ENCODE measurements at places on chromosomes 3 and 15.

DNA sequence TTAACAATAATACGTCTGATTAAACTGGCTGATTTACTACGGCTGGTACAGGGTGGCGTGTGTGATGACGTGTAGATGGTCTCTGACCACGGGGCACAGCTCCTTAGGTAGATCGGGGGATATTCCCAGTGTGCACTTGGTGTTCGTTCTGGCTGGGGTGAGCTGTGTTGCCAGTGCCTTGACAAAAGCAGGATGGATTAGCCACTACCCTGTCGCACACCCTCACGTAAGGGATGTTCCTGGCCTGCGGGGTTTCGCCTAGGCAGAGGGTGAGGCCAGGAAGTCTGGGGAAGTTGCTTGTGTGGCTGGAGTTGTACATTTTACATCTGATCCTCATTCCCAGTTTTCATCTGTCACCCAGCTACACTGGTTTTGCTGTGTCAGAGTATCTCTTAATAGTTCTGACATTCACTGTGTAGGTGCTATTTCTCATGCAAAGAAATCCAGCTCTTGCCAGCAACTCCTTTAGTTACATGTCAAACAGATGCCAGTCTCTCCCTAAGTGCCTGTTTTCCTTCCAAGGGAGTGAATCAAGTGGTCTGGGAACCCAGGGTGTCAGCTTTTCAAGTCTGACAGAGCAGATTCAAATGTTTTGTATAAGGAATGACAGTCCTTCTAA is 66.1 kb upstream of the CCR4 start:
- DNase-seq = no peak

GRCh38 chr3:196991581-196992460 is 23.2 kb upstream of the PIGZ start:
- no peak for DNase-seq

DNA sequence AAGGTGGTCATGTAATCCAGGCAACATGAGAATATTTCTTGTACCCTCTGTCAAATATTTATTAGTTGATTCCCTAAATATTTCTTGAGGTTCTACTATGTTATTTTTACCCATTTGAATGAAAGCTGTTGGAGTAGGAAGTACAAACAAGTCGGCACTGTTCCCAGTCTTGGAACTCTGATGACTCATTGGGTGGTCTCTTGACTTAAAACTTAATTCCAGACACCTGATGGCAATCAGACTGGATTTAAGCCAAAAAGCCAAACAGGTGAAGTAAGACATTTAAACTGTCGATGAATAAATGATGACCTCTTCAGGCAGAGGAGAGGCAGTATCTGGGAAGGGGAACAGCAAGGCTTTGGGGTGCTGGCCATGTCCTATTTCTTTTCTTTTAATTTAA is 22.8 kb downstream of the C2CD4A start:
- no peak for DNase-seq

- no peak for DNase-seq
Measured at GRCh38 chr3:24202071-24202470, 257.0 kb downstream of the NR1D2 start.

GRCh38 chr3:47877290-47877689 is 74.4 kb downstream of the DHX30 start:
- DNase-seq = no peak

DNA sequence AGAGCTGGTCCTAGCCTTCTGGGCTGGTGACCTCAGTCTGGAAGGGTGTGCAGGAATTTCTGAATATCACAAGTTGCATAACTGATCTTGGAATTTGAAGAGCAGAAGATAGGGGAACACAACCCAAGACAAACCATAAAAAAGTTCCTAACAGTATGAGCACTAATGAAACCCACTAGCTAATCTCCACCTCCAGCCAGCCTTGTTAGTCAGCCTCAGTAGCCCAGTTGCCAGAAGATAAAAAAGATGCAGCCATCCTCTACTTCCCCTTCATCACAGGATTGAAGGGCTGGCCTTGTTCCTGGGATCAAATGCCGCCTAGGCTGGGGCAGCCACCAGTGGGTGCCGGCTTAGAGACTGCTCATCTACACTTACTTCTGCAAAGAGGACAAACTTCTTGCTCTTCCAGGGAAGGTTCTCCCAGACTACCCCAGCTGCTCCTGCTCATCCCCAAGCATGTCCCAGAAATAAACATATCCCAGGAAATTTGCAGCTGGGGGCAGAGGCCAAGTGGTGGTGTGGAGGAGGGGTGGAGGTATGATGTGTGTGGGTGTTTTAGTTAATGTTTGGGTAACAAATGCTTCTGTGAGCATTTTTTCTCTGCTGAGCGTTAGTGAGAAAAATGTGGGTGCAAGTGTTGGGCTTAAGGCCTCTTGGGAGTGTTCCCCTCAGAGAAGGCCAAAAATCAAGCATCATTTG is 9.2 kb upstream of the ITGA11 start:
- no peak for DNase-seq

GRCh38 chr3:52531860-52532516 is 1.7 kb downstream of the NT5DC2 start:
- DNase-seq = no peak

DNA sequence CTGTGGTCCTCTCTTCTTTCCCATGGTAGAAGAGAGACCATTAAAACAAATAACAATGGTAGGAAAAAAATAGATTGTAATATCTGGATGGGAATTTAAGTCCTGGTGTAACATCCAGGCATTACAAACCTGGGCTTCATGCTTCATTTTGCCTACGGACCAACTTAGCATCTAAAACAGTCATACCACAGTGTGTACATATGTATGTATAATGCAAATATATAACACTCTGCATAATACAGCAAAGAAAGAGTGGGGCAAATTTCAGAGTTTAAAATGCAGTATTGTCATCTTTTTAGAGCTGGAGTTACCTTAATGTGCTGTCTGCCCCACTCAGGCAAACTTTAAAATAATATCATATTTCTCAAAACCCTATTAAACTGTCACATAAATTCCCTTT is 298.2 kb downstream of the AGBL1 start:
- no peak for DNase-seq

GRCh38 chr3:124346487-124346886 is 354.6 kb upstream of the ROPN1 start:
- no peak for DNase-seq

GRCh38 chr3:127458696-127459604 is 131.6 kb downstream of the TPRA1 start:
- peak; percentile 82 for DNase-seq

GRCh38 chr3:178260887-178261565 is 275.2 kb upstream of the KCNMB2 start:
- no peak for DNase-seq

- DNase-seq = no peak
Measured at GRCh38 chr3:94176988-94177745, 114.3 kb downstream of the NSUN3 start.

DNA sequence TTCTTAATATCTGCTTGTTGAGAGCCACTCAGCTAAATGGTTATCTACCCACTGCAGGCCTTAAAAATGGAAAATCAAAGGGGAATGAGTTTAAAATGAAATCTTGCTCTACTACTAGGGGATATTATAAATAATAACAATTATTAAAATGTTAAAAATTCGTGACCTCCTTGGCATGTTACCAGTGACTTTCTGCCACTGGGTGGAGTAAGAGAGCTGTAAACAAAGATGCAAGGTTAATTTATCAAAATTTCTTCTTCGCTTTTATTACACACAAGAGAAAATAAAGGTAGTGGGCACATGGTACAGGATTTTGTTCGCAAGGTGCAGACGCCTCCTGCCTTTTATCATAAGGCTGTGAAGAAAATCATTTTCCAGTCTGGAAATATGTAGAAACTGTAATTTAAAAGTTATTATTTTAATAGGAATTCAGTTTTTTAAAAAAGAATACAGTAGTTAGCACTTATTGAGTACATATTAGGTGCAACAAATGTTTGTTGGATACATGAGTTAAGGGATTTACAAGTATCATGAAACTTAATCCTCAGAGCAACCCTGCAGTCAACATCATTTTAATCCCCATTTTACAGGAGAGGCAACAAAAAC is 272.6 kb downstream of the SUCLG2 start:
- no peak for DNase-seq

DNA sequence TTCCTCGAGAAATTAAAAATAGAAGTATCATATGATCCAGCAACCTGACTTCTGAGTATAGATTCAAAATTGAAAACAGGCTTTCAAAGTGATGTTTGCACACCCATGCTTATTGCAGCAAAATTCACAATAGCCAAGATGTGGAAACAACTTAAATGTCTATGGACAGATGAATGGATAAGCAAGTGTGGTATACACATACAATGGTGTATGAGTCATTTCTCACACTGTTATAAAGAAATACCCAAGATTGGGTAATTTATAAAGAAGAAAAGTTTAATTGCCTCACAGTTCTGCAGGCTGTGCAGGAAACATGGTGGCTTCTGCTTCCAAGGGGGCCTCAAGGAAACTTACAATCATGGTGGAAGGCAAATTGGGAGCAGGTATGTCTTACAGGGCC is 100.8 kb downstream of the KLF13 start:
- no peak for DNase-seq

- DNase-seq = no peak
Measured at GRCh38 chr3:57073628-57074027, 13.2 kb downstream of the SPATA12 start.

GRCh38 chr15:38554354-38554753 is 10.3 kb downstream of the RASGRP1 start:
- DNase-seq = no peak

- DNase-seq = no peak
Measured at GRCh38 chr3:126731044-126731443, 27.0 kb downstream of the CHCHD6 start.

DNA sequence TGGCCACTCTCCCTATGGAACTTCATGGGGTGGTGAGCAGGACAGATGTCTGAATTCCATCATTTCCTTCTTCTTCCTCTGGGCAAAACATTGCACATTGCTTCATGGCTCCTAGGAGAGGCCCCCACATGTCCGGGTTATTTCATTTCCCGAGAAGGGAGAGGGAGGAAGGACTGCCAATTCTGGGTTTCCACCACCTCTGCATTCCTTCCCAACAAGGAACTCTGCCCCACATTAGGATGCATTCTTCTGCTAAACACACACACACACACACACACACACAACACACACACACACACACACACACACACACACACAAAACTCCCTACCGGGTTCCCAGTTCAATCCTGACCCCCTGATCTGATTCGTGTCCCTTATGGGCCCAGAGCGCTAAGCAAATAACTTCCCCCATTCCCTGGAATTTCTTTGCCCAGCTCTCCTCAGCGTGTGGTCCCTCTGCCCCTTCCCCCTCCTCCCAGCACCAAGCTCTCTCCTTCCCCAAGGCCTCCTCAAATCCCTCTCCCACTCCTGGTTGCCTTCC is 1.9 kb downstream of the RHO start:
- no peak for DNase-seq

DNA sequence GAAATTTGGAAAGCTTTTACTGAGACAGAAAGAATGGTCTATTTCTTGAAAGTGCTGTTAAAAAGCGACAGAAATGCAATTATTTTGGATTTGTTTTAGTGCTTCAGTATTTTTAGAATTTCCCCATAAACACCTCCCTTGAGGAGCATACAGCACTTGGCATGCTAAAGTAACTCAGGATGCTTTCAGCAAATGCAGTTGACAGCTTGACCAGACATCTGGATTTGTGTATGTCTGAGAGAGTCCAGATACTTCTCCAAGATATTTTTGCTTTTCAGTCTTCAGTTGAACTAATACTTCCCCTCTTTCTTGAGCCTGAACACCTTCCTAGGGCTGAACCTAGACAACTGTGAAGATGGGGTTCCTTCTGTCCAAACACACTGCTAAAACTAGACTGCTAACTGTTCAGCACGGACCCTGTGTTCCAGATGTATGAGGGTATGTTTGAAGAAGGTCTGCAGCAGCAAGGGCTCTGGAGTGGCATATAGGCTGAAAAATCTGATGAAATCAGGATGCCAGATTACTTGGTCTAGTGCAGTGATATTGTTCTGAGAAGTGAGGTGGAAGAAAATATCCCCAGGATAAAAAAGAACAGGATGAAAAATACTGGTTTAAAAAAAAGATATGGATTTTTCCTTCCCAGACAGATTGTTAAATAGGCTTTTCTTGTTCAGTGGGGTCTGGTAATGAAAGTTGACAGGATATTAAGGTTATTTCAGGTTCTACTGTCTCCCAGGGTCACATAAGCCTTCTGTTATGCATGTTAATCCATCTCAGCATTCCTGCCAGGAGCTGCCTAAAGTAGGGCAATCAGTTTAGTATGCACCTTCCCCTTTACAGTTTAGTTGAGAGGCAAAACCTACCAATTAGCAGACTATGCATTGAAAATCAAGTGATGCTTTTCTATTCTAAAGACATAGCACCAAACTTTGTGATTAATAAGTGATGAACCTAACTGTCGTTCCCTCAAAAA is 516.9 kb upstream of the TBL1XR1 start:
- no peak for DNase-seq

DNA sequence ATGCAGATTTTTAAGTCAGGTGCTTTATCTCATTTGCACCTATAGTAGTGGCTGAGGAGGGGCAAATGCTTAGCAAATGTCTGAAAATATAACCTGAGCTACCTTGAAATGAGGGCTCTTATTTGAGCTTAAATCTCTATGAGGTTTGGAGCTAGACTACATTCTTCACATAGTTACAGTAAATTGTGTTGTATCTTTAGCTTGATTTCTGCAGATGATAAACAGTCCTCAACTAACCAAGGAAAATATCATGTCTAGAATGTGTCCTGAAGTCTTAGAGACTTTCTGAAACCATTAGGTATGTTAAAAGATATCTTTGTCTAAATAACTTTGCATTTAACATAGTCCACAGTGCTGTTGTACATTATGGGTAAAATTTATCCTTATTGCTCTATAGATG is 127.6 kb downstream of the ATP1B3 start:
- DNase-seq = no peak

GRCh38 chr3:65596571-65597225 is 442.0 kb downstream of the MAGI1 start:
- DNase-seq = no peak

DNA sequence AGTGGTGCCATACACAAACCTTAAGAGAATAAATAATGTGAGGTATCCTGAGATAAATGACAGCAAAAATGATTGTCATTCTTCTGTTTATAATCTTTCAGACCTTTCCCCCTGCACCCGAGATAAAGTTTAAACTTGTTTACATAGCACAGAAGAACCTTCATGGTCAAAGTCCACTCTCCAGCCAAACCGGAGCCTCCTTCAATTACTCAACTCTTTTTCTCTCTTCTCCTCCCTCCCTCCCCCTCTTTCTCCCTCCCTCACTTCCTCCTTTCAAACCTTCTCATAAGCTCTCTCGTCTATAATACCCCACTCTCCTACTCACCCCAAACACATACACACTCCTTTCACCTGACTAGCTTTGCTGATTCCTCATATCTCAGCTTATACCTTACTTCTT is 198.9 kb downstream of the EFHB start:
- no peak for DNase-seq

All from progenitor cell of endocrine pancreas (in vitro differentiated cells).